ENCODE measurements at places on chromosomes 4 and X.

DNA sequence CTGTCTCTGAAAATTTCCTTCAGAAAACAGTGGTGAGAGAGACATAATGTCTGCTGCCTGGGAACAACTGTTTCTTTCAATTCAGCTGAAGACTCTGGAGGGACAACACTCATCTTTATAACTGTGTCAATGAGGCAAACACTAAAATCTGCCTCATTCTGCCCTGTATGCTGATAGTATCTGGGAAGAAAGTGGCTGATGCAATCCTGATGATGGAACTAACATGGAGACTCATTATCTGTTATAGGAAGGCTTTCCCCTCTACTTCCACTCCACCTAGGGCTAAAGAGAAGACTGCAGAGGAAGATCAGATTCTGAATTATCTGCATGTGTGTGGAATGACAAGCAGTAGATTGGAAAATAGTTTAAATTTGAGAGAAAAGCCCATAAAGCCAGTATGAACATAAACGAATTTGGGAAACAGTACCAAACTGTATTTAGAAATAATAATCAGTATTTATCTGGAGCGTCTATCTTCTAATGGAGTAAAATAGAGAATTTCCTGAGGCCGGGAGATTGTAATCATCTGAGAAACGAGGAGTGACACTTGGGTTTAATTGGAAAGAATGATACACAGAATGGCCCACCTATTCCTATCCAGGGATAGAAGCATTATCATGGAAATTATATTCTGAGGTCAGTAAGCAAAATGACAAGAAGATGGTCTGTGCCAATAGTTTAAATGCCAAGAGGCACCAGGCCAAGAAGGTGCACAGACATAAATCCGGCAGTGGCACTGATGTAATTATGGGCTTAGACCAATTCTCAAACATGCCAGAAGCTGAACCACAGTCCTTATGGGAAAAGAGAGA lies 85.4 kb downstream of the SHISA3 start:
- DNase-seq: no peak

DNA sequence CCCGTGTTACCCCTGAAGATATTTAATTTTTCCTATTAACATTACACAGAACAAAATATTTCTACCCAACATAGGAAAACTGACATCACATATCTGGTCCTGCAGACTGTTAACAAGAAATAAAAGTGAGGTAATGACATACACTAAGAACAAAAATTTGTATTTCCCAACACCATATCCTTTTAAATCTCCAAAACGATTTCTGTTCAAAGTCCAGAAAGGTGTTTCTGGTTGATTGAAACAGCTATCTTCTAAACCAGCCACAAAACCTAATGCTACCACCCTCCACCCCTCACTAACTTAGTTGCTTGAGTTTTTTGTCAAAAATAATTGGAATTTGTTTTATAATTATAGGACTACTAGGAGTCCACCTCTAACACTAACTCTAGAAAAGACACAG lies 7.1 kb downstream of the ANKRD50 start:
- no peak for DNase-seq

GRCh38 chr4:139951021-139951420 lies 203.0 kb downstream of the MAML3 start:
- DNase-seq: peak; percentile 66

DNA sequence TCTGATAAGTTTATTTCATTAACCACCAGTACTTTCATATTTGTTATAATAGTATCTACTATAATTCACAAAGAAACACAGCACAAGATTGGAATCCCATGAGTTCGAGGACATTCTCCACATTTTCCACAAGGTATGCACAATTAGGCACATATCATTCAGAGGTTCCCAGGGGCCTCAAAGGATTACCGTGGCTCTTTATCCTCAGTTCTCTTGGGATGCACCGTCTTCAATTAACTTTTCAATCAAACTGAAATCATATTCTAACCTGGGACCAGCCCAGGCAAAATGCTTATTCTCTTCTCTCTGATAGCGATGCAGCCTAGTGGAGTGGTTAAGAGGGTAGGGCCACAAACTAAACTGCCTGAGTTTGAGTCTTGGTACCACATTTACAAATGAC lies 242.6 kb upstream of the RASGEF1B start:
- no peak for DNase-seq

- DNase-seq: no peak
These were observed 9.4 kb downstream of the NAT8L start for GRCh38 chr4:2068566-2068965.

GRCh38 chr4:185357211-185357610 lies 38.5 kb downstream of the LRP2BP start:
- no peak for DNase-seq

GRCh38 chr4:26013629-26014028 lies 99.6 kb downstream of the SMIM20 start:
- DNase-seq: no peak

GRCh38 chr4:177023951-177024350 lies 231.2 kb upstream of the VEGFC start:
- no peak for DNase-seq

DNA sequence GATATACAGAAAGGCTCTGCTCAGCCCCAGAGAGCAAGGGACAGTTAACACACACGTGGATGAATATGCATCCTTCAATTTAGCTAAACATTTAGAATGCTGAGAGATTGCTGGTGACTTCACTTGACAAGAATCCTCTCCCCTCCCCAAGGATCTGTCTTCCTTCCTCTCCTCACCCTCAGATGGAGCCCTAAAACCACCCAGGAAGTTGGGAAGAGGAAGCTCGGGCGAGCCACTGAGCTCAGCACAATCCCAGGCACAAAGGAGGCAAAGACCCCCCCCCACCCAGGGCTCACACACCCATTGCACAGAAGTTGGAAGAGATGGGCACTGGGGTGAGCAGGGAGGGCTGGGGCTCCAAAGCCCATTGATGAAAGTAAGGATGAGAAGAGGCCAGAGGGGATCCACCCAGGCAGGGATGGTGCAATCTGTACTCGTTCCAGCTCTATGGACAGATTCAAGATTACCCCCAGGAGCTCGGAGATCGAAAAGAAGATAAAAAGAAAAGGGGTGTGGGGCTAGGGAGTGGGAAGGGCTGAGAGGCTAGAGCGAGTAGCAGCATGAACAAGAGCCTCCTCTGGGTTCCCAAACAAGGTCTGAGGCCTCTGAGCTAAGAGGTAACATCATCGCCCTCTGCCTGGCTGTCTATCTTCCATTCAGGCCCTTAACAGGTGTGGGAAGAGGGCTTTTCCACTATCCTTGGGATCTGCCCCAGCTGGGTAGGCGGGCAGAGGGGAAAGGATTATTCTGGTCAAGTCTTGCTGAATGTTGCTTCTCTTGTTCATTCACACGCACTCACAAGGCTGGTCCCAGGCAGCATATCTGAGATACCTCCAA lies 1.2 kb downstream of the TFE3 start:
- DNase-seq: no peak

DNA sequence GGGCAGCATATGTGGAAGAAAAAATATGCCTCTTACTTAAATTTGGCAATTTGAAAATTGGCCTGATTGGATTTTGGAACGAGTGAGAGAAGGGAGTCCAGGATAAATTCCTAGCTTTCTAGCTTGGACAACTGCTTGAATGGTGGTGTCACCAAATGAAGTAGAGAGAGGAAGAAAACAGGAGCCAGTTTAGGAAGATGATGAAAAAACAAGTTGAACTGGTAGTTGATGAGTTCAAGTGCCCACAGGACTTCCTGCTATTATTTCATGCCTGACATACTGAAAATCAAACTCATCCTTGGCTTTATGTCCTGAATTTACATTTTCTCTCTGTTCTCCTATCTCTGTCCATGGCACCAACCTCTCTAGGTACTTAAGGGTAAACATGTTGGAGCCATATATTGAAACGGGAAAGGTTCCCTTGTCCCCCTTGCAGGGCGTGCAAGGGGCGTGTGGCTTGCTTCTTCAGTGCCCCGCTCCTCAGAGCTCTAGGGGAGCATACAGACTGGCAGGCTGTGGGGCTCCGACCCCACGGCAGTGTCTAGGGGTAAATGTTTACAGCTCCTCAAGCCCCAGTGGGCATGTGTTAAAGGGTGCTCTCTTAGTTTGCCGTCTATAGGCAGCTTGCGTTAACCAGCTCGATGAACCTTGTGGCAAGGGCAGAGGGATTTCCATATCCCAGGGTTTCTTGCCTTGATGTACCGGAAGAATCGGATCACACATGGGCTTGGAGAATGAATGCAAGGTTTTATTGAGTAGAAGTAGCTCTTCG lies 250.7 kb upstream of the PGRMC2 start:
- DNase-seq: no peak

DNA sequence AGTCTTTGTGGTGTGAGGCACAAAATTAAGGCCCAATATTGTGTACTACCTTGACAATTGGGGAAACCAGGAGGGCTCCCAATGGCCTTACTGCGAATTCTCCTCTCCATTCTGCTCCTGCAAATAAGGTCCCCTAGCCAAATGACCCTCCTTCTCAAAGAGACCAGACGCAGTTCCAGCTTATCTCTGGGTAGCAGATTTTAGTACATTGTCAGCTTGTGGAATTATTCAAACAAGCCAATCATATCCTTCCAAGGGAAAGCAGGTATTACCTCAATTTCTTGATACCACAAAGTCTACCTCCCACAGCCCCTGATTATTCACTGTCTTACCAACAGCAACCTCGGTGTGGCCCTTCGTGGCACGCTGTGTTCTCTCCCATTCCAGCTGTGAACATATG lies 7.8 kb upstream of the ZBTB33 start:
- DNase-seq: no peak

- no peak for DNase-seq
These were observed 313.7 kb upstream of the SMIM31 start for GRCh38 chr4:164440199-164440598.

DNA sequence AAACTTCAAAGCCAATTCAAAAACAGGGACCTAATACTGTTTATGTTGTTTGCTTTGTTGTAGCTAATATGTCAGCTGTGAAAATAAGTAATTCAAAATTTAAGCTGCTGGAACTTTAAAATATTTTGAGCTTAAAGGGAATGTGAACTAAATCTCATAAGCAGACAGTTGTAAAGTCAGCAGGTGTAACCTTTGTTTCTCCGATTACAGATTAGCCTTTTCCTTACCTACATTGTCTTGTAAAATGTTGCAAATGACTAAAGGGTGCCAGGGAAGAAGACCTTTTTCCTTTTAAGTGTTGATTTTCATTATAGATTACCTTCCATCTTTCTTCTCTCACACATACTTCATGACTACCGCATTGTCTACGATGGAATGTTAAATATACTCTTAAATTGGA lies 405.1 kb downstream of the KCNIP4 start:
- no peak for DNase-seq

DNA sequence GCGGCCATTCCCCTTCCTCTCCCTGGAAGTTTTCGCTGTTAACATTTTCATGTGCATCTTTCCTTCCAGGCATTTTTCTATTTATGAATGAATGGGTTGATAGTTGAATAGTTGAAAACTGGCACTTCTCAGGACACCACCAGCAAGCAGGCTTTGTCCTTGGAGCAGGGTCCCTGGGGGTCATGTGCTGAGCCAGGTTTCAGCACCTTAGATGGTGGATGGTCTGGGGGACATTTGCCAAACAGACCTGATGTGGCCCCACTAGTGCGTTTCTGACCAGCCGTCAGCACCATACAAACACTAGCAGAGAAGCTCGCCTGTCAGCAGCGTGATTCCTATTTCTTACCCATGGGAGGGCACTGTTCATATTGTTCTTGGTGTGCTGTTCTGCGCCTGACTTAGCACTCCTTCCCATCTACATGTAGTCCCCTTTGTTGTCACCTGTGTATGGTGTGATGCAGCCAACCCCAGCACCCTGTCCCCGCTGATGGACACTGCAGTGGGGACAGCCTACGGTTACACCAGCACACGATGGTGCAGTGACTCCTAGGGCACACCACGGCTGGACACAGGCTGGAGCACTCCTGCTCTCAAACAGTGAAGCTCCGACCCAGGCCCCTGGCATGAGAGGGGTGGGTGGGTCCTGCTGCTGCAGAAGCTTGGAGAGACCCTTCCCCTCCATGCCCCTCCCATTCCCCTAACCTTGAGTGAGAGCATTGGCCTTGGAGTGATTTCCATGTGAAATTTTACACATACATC lies 27.2 kb upstream of the WFS1 start:
- DNase-seq: no peak

- DNase-seq: no peak
These were observed 757.0 kb downstream of the TRAM1L1 start for GRCh38 chr4:116328261-116328860.

DNA sequence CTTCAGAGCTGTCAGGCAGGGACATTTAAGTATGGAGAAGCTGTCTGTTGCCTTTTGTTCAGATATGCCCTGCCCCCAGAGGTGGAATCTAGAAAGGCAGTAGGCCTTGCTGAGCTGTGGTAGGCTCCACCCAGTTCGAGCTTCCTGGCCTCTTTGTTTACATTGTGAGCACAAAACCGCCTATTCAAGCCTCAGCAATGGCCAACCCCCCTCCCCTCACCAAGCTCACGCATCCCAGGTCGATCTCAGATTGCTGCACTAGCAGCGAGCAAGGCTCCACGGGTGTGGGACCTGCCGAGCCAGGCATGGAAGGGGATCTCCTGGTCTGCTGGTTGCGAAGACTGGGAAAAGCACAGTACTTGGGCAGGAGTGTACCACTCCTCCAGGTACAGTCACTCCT lies 59.3 kb downstream of the ZNF674 start:
- peak; percentile 39 for DNase-seq

- DNase-seq: no peak
These were observed 164.4 kb downstream of the CXXC4 start for GRCh38 chr4:104330125-104330905.

DNA sequence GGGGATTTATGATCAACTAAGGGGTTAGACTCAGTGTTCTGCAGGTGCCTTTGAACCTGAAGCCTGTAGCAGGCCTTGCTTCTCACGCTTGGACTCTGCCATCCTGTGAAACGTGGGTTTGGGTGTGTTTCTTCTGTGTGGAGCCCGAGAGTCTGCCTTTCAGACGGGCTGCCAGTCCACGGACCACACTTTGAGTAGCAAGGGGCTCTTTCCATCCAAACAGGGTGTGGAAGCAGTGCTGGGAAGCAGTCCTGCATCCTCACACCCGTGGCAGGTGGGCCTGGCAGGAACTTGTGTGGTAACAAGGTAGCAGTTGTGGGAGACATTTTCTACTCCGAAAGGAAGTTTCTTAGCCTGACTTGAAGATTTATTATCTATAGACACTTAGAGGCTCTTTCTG lies 22.7 kb downstream of the RGS12 start:
- DNase-seq: no peak

GRCh38 chr4:19721587-19721986 lies 530.1 kb upstream of the SLIT2 start:
- peak; percentile 74 for DNase-seq

GRCh38 chr4:173556398-173557131 lies 26.5 kb upstream of the HAND2 start:
- no peak for DNase-seq

Data from DND-41 (cell line).